NCI-H524 treated with DMSO at 0.1 percent for 48 hours (cell line): ENCODE measurements at places on chromosomes 12 and 14.

DNA sequence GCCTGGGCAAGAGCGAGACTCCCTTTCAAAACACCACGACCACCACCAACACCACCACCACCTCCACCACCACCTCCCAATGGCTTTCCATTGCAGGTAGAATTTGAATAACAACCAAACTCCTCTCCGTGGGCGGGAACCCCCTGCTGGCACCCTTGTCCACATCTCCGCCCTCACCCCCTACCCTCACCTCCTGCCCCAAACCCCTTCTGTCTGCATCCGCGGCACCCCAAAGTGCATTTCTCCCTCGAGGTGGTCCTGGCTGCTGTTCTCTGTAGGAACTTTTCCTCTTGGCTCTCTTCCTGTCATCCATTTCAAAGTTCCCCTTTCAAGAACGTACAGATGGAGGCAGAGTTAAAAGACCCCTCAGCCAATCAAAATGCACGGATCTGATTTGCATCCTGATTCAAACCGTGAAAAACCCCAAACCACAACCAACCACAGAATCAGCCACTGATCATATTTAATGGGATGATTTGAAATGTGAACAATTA lies 3.8 kb downstream of the SDSL start:
- DNase-seq = no peak

DNA sequence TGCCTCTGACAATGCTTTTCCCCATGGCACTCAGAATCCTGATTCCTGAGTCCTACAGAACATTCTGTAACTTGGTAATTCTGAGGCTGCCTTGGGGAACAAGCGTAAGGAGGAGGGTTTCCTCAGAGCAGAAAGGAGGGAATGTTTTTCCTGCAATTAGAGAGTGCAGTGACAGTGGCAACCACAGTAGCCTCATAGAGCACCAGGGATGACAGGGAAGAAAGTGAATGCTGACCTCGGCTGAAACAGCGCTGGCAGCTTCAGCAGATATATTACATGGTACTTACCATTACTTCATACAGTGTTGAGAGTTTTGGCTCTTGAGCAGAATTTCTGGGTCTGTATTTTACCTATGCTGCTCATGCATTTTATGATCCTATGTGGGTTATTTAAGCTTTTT lies 757.1 kb downstream of the NRXN3 start:
- DNase-seq = no peak

- no peak for DNase-seq
These were observed 958.9 kb downstream of the LRFN5 start for GRCh38 chr14:42565556-42565955.

GRCh38 chr12:27915021-27915420 lies 57.5 kb downstream of the PTHLH start:
- peak; percentile 70 for DNase-seq

DNA sequence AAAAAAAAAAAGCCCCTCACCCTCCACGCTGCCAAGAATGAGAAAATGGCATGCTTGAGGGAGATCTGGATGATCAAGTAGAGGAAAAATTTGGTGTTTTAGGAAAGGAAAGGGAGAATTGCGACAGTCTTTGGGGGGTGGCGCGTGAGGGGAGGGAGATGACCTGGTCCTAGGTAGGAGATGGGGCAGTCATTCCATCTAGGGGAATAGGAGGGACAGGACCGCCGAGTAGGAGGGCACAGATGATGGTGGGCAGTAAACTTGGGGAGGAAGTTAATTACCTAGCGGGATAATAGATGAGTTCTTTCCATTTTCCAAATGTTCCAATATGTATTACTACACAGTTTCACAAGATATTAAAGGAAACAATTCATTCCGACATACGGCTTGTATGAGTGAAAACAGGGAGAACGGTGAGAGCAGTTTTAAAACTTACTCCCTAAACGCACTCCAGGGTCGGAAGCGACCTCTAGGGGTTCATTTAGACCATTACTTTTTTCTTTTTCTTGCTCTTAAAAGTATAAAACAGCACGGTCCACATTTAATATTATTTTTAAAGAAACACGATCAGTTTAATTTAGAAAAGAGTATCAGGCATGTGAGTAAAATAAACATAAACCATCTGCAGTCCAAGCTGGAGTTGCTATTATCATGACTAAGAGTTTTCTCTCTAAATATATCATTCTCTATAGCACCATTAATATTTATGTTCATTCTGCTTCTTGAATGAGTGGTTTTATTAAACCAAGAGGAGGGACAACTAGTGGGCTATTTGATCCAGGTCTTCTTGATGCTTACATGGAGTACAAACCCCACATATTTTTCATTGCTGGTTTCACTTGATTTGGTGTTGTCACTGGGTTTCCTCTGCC lies 3.0 kb upstream of the FNTB start:
- DNase-seq = peak; percentile 29

- DNase-seq = no peak
These were observed 96.6 kb downstream of the LMO3 start for GRCh38 chr12:16509411-16509810.
